ENCODE measurements at places on chromosomes 7 and 10.

GRCh38 chr7:133601617-133602016 lies 348.7 kb downstream of the EXOC4 start:
- DNase-seq, result no peak

- no peak for DNase-seq
Measured at GRCh38 chr7:37494926-37495325, 46.3 kb upstream of the ELMO1 start.

DNA sequence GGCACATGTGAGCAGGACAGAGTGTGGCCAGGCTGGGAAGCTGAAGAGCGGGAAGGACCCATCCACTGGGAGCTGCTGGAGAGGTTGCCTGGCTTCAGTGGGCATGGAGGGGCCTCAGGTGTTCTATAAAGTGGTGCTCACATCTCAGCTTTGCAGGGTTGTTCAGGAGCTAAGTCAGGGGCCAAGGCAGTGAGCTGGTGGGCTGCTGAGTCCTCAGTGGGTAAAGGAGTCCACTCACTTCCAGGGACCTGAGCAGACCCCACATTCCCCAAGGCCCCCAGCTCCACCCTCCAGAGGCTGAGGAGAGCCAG lies 28.8 kb upstream of the C10orf53 start:
- no peak for DNase-seq

DNA sequence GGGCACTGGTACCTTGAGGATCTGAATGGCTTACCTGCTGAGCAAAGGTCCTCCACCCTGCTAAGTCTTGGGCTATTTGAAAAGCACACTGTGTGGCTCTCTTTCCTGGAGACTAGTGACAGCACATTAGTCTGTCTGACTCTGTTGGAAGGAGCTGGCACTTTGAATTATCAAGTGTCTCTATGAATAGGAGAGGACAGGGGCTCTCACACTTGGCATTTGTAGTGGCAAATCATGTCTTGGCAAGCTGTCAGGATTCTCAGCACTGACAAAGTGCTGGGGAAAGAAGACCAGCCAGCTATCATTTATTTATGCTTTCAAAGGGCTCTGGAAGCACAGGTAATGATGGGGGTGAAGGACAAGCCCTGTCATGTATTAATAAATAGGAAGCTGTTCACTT lies 62.8 kb downstream of the MTPN start:
- DNase-seq, result no peak

- DNase-seq, result no peak
Measured at GRCh38 chr10:13973742-13974141, 357.0 kb downstream of the FRMD4A start.

DNA sequence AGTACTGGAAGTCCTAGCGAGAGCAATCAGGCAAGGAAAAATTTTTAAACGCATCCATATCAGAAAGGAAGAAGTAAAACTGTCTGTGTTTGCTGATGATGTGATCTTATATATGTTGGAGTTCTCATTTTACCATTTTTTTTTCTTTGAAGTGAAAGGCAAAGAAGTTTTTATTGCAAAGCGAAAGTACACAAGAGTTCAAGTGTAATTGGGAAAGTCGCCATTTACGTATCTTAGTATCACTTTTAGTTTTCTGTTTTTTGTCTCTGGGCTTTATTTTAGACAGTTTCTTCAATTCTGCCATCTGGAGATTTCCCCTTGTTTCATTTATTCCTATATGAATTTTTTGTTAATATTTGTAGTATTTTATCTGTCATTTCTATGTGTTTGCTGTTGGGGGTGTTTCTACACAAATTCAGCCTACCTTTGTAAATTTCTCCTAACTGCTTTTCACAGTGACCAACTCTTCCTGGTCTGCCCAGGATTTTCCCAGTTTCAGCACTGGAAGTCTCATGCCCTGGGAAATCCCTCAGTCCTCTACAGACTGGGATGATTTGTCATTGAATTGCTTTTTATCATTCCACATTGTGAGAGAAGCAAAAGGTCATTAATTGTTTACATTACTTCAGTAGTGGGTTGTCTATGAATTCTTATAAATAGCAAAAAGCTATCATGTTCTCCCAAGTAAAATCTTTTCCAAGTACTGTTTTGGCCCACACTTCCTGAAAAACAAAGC lies 23.2 kb downstream of the BET1 start:
- DNase-seq, result no peak

DNA sequence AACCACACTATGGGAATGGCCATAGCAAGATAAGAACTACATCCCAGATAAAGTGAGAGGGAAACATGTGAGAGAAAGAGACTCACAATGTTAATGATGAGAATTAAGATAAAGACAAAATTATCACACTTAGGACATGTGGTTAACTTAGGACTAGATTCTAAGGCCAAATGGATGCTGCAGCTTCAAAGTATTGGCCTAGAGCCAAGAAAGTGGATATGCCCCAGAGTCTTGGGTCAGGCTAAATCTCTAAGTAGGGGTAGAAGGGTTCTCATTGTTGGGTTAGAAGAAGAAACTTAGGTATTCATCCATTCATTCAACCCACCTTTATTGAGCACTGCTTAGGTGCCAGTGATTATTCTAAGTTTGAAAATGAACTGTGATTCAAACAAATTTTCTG lies 818.0 kb downstream of the PHTF2 start:
- DNase-seq, result no peak

- no peak for DNase-seq
Measured at GRCh38 chr10:125159932-125160855, at the start of gene CTBP2. TSS of gene CTBP2 (minus strand) at chr10:125160563.

- no peak for DNase-seq
Measured at GRCh38 chr7:91835091-91835825, 45.2 kb downstream of the MTERF1 start.

DNA sequence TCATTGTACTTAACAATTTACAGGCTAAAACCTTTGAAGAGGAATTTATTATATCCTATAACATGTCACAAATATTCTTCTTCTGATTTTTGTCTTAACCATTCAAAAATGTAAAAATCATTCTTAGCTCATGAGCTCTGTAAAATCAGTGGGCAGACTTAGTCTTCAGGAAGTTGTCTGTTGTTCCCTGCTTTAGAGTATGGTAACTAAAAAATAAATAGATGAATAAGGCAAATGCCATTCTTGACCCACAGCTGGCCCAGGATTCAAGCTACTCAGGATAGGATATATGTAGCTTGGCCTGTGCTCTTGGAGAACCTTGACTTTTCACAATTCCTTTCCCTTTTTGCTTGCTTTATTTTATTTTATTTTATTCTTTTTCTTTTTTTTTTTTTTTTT lies 51.5 kb downstream of the LRRC4 start:
- no peak for DNase-seq

- no peak for DNase-seq
Measured at GRCh38 chr10:118310822-118311221, 31.3 kb downstream of the FAM204A start.

DNA sequence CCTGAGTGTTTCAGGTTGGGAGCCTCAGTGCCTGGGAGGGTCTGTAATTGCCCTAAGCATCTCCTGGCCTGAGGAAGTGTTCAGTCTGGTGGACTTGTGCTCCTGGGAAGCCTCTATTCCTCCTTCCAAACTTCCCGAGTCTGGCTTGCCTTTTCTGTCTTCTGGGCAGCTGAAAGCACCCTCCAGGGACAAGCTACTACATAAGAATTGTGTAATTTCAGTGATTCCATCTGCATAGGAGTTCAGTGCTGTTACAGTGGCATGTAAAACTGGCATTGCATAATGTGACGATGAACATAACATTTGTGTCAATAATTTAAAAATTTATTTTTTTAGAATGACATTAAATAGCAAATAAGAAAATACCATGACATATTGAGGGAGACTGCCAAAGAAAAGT lies 109.3 kb downstream of the AOAH start:
- no peak for DNase-seq

DNA sequence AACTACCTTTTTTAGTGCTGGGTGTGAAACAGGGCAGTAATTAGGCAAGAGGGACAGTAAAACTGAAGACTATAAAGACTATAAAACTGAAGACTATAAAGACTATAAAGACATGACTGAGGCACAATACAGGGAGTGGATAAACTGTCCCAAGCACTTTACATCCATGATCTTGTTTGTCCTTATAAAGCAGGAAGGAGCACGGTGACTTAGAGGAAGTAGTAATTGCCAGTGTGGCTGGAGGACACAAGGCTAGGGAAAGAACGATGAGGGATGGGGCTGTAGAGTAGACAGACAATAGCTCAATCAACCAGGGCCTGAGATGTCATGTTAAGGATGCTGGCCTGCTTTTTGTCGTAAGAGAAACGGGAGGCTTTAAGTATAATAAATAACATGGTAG lies 26.0 kb downstream of the DNAJC12 start:
- no peak for DNase-seq

DNA sequence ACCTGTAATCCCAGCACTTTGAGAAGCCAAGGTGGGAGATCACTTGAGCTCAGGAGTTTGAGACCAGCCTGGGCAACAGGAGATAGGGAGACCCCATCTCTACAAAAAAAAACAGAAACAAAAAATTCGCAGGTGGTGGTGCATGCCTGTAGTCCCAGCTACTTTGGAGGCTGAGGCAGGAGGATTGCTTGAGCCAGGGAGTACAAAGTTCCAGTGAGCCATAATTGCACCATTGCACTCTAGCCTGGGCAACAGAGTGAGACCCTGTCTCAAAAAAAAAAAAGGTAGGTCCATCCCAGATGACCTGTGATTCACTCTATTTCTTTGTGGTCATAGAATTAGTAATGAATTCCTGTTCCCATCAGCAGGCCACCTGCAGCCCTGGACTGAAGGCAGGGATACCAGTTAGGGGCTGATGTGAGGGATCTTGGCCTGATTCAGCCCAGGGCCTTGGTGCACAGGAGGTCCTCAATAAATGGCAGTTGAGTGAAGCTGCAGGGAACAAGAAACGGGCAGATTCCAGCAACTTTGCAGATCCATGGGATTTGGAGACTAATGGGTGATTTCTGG lies at the start of gene MYH16:
Gene MYH16, plus strand, starts transcription at position 364 of the 570 bp plus-strand sequence.
- DNase-seq, result no peak

GRCh38 chr10:8238986-8239385 lies 184.5 kb downstream of the GATA3 start:
- DNase-seq, result no peak

DNA sequence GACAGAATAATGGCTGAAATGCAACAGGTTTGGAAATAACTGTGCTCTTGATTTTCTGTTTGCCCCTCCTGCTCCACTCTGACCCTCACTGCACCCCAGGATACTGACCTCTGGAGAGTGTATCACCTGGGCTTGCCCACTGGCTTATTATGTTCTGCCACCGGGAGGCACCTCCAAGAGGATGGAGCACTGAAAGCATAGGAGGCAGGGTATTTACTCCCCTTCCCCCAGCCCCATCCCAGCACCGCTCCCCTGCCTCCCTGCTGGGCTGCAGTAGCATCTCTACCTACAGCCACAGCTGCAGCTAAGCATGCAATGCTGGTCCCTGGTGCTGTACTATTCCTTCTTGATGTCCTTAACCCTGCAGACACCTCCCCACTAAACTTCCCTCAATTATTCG lies 26.4 kb downstream of the RAB11FIP2 start:
- no peak for DNase-seq

DNA sequence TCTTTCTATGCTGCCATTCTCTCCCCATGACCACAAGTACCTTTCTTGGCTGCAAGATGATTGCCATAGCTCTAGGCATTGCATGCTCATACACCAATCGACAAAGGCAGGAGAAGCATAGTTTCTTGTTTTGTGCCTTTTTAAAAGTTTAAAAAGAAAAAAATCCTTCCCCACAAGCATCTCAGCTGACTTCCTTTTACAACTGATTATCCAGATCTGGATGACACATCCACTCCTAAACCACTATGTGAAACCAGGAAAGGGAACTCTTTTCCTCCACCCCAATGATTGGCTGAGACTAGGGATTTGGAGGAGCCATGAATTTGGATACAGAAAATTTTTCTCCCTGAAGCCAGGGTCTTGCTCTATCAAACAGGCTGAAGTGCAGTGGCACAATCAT lies 14.5 kb upstream of the LRRC4 start:
- no peak for DNase-seq

DNA sequence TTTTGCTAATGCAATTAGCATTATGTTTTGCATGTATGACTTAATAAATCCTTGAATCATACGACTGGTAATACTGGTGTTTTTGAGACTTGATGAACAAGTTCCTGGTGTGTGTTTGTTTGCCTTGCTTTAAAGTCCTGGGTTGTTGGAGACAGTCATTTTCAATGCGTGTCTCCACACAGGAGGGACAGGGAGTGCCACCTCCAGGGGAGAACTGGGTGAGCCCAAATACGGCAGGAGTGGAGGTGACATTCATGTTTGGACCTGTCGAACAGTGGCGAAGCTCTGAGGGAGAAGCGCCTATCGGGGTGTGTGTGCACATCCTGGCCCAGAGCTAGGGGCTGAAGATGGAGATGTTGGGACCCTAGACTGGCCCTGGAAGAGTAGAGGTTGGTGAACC lies 43.8 kb downstream of the DAGLB start:
- DNase-seq, result no peak

DNA sequence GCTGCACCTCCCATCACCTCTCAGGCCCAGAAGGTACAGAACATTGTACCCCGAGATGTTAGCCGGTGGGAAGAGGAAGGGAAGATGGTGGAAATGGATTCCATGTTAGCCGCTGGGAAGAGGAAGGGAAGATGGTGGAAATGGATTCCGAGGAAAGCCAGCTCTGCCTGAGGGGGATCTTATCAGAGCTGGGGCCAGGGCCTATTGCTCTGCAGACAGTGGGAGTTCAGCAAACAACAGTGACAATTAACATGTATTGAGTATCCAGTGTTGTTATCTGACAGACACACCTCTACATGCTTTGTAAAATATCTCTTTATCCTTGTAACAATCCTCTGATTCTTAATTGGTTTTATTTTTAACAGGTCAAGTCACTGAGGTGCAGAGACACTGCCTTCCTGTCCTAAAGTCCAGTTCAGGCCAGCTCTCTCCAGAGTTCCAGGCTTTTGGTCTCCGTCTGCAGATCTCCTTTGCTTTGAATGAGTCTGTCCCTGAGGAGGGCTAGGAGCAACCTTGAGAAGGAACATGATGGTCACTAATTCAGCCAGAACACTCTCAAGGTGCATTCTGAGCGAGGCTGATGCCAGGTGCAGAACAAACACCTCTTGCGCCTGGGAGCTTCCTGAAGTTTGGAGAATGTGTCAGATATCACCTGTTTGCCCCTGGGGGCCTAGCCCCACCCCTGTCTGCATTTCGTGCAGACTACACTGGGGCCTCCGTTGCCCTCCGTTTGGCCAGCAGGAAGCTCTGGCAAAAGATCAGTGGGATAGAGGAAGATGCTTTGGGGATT lies 82.4 kb upstream of the PODXL start:
- DNase-seq, result no peak

DNA sequence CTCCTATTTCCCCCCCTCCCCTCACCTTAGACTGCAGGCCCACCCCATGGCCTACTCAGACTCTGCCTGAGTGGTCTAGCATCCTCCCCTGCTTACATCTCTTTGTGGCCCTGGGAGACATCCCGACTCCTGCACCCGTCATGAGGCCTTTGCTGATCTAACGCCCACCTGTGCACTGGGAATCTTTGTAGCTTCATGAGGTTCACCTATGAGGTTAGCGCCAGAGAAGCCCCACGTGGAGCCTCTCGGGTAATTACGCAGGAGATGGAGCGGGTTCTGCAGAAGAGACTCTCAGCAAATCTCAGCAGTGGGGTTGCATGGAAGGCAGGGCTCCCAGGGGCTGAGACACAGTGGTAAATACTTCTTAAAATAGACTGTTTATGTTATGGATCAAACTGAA lies 43.5 kb upstream of the HSPA12A start:
- DNase-seq, result no peak

GRCh38 chr7:142739923-142740492 lies 9.3 kb upstream of the PRSS1 start:
- DNase-seq, result no peak

GRCh38 chr7:120442838-120443237 lies 169.9 kb downstream of the KCND2 start:
- DNase-seq, result no peak
